ENCODE measurements at places on chromosomes 4 and X. TPM values are rescaled to one million over a fixed set of nuclear protein-coding genes. Genes with fewer than 3 reads are reported as not detected.

DNA sequence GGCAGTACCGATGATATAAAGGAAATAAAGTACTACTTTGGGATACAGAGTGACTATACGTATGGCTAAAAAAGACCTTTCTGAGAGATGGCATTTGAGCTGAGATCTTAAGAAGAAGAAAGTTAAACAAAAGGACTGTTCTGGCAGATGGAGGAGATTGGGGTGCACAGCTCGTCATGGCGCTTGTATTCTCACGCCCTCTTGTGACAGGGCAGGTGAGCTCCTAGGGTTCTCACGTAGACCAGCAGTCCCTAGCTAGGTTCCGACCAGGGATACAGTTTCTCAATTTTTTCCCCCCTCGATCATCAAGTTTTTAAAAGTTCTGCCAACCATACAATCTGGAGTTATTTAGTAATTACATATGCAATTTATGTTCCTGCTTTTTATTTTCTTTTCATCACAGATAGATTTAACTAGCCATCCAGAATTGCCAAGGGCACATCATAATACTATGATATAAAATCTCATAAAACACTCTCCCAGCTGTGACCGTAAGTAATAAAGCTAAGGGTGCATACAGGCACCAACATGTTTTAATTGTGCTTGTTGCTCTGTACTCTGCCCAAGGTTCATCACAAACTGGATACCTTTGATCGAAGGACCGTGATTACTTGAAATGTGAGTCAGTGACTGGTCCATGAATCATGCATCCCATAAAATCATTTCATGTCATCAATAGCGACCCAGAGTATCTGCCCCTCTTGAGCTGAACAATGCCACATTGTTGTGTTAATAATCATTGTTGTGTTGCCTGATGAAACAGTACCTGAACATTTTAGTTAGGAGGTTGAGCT is 69.4 kb upstream of the ZNF518B start:
- DNase-seq, result no peak

DNA sequence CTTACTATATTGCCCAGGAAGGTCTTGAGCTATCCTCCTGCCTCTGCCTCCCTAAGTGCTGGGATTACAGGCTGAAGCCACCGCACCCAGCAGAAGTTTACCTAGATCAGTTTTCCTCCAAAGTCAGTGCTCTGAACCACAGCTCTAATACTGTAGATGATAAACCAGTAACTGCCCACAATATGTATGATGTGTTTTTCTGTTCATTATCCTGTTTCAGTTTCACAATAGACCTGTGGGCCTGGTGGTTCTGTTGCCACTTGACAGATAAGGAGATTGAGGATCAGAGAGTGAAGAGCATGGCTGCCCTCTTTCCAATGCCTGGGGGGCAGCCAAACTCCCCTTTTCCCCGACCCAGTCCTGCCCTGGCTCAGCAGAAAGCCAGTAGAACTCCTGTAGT is 87.0 kb downstream of the EFNB1 start:
- DNase-seq, result no peak

DNA sequence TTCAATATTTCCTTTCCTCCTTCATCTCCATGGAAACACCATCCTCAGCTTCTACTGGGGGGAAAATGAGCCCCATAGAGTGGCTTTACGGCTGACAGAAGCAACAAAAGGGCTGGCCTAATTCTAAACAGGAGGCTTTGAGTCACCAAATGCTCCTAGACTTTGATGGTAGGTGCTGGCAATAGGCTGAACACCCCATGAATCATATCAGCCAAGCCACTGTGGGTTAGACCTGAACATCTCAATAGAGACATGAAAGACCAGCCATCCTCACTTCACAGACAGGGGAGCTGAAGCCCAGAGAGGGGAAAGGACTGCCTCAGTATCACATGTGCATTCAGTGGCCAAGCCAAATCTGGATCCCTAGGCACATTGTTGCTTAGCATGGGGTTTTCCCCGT is 107.6 kb downstream of the AMER1 start:
- DNase-seq, result no peak

Gene ADH6
- total RNA-seq, result not detected

Gene F11
- not detected for total RNA-seq

Gene SH3RF1
- total RNA-seq, result 4.0 TPM

Gene USP17L18
- total RNA-seq, result not detected

DNA sequence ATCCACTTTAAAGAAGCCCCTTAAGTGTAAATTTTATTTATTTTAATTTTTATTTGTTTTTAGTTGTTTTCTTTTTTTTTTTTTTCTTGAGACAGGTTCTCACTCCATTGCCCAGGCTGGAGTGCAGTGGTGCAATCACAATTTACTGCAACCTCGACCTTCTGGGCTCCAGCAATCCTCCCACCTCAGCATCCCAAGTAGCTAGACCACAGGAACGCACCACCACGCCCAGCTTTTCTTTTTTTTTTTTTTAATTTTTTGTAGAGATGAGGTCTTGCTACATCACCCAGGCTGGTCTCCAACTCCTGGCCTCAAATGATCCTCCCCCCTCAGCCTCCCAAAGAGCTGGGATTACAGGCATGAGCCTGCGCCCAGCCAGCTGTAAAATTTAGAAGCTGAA is 6.0 kb downstream of the SAT1 start:
- DNase-seq, result no peak

- no peak for DNase-seq
Measured at GRCh38 chrX:135489542-135489941, 30.9 kb upstream of the INTS6L start.

Gene MEPE
- total RNA-seq, result not detected

DNA sequence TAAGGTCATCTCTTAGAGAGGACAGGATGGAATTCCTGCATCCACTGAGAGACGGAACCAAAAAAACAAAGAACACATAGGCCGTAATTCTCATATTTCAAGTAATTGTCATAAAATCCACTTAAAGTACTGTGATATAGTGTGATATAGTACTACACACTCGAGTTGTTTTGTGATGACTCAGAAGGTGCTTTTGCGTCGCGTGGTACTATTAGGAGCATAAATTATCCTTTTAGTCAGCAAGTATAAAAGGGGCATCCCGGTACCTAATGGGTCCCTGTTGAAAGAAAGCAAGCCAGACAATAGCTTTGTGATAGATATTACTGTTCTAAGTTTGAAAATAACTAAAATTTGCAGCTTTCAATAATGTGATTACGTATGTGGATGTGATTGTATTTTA is 55.3 kb downstream of the GPR143 start:
- DNase-seq, result no peak
